ENCODE measurements at places on chromosomes 3 and 15.

DNA sequence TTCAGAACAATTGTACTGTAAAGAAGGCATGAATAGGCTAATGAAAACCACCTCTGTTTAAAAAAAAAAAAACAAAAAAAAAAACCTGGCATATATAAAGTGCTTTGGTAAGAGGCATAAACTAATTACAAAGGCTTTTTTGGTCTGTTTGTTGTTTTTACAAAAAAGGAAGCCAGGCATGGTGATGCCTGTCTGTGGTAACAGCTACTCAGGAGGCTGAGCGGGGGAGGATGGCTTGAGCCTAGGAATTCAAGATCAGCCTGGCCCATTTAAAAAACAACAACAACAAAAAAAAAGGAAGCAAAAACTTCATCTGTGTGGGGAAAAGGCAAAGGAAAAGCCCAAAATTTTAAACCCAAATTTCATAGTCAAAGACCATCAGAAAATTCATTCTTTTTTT, 47.0 kb downstream of the OSBPL10 start:
- no peak for DNase-seq

DNA sequence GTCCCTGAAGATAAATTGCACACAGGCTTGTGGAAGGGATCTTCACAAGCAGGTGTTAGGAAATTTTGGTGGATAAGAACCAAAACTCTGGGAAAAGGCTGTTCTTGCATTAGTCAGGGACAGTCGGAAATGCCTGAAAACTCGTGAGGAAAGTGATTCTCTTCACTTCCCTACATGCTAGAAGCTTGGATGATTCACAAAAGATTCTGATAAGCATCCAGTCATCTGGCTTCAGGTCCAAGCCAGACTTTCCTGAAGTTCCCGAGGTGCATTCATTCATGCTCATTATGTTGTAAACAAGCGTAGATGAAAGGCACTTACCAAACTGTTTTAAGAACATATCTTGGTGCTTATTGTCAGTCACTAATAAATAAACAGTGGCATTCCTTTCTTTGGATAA, 1028.7 kb downstream of the NTRK3 start:
- no peak for DNase-seq

DNA sequence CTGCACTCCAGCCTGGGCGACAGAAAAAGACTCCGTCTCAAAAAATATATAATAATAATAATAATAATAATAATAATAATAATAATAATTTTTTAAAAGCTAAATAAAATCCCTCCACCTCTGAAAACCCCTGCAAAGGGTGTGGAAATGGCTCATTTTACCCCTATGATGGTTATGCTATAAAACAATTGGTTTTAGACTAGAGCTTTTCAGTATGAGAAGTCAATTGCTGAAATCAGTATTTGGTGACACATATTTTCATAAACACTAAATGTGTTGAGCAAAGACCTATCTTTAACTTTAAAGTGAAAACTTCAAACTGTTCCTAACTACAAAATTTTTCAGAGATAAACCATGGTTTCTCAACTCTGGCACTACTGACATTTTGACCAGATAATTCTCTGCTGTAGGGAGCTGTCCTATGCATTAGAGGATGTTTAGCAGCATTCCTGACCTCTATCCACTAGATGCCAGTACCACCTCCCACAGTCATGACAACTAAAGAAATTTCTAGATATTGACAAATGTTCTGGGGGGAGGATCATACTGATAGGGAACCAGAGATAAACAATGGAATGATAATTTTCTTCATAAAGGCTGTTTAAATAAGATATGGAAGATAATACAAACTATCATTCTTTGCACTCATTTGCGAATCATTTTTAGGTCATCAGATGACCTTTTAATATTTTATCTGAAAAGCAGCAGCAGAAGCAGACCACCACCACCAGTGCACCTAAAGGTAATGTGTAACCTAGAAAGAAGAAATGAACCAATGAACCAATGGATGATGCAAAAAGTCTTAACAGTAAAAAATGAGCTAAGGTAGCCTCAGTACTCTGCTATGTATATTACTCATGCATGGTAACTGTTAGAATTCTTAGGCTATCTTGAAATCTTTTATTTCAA, 13.8 kb downstream of the PTPN9 start:
- no peak for DNase-seq

DNA sequence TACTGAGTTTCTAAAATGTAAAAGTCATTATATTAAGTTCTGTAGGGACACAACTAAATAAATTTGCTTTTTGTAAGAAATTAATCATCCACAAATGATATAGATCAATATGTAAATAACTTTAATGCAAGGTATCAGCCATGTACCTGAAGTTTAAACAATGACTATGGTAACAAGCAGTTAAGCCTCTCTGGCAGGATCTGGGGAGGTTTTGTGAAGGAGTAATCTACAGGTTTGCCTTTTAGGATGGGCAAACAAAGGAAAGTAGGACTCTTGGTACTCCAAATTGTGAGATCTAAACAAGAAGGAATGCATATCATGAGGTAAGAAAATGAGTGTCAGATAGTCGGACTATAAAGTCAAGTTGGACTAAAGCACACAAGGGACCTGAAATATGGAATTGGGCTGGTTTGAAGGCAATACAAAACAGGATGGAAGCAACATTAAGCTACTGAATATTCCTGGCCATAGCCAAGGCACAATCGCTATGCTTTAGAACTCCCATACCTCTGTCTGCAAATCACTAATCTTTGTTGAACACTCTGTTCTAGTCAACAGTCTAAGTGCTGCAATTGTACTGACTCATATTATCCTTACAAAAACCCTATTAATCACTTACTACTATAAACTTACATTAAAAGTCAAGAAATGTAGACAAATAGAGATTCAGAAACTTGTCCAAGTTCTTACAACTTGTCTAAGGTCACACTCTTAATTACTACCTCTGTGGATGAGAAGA, 412.8 kb downstream of the DIPK2A start:
- no peak for DNase-seq

- DNase-seq, result no peak
These were observed 73.4 kb upstream of the PRR23C start for GRCh38 chr3:139117883-139118760.

GRCh38 chr3:42149975-42150374, 58.8 kb downstream of the TRAK1 start:
- no peak for DNase-seq
